ENCODE measurements at places on chromosomes 1 and 21.

DNA sequence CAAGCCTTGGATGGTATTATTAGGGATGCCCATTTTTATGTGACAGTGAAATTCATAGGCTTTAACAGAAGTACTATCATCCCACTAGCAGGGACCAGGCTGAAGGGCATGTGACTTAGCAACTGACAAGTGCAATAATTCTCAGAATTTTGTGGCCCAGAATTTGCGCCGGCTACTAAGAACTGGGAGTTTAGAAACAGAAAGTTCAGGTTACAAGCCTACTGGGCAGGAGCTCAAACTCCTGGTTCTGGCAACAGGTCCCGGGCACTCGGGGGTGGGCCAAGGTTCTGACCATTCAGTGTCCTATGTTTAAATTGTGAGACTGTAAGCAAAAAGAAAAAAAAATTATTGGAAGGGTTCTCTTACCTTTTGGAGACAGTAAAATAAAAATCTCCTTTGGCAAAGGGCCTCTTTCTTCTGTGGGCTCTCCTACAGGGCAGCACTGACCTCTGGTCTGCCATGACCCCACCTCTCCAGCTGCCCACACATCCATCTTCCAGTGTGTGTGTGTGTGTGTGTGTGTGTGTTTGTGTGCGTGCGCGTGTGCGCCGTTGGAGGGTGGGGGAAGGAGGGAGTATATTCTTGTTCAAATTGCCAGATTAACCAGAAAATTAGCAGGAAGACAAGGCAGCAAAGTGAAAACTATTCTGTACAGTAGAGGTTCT lies 26.1 kb downstream of the IRF2BP2 start:
- no peak for DNase-seq

GRCh38 chr1:109307274-109308021 lies 637 bp upstream of the MYBPHL start:
- DNase-seq = no peak

- no peak for DNase-seq
These were observed 136.0 kb upstream of the CYYR1 start for GRCh38 chr21:26709090-26709489.

- DNase-seq = no peak
These were observed 19.8 kb downstream of the SLC37A1 start for GRCh38 chr21:42533306-42533962.

DNA sequence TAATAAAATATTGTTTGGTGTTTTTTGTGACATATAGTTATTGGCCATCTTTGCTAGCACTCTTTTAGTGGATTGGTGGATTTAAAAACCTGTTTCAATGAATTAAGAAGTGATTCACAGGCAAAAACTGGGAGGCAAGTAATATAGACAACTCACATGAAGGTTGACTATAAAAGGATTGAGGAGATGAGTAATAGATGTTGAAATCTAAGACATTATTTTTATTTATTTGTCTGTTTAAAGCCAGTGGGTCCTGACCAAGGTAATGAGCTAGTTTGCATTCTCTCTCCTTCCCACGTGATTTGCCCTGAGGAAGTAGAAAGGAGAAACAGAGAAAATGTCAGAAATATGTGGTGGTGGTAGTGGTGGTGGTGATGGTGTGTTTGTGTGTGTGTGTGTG lies 351.5 kb upstream of the ZP4 start:
- no peak for DNase-seq

GRCh38 chr1:156639601-156640101 lies 2.3 kb upstream of the BCAN start:
- no peak for DNase-seq

DNA sequence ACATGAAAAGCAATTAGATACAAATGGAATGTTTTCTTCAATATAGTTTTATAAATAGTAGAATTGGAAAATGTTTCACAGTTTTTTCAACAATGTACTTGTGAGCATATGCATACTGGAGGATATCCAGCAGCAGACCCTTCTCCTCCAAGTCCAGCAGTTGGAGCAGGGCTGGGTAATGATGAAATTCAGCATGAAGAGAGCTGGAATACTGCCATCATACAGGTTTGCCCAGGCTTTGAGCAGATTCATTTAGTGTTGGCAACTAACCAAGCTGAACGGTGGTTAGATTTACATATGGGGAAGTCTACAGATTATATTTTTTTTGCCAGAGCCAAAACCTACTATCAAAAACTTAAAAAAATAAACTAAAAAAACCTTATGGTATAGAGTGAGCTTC lies 38.3 kb downstream of the WDR3 start:
- DNase-seq = no peak

GRCh38 chr1:41621256-41621655 lies 136.8 kb upstream of the EDN2 start:
- DNase-seq = no peak

DNA sequence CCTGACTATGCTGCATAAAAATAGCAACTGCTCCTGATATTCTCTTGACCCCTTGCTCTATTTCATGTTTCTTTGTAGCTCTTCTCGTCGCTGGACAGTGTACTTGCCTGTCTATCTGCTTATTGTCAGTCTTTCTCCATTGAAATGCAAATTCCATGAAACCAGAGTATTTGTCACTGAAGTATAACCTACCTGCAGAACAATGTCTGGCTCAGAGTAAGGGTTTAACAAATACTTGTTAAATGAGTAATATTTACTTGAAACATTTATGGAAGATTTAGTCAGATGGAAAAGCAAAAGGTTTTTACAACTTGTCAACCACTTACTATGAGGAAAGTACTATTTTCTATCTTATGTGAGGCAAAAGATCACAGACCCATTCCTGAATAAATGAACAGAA lies 19.9 kb upstream of the ERICH3 start:
- no peak for DNase-seq

DNA sequence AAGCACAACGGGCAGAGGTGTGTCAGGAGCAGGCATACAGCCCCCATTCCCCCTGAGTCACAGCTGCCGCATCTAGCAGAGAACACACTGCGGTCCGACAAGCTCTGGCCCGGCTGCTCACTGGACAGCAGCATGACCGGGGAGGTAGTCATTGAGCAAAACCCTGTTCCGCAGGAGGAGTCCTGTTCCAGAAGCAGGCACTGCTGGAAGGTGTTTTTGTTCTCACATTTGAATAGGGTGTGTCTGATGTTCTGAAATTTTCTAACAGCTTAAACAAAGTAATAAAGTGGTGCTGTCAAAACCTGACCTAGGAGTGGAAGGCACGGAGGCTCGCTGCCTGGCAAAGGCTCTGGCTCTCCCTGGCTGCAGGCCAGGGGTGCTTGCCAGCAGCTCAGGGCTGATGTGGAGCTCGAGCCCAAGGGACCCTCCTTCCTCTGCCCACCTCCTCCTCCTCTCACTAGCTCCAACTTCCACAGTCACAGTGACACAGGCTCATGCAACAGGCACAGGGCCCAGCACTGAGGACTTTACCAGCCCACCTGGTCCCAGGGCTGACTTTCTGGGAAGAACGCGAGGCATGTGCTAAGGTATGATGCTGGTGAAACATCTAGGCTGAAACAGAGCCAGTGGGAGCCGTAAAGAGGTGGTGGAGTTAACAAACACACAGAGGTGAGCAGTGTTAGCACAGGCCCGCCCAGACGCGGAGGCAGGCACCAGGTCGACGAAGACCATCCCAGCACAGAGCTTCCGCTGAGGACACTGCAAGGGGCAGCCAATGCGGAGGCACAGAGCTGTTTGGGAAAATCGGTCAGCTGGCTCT lies 118.6 kb upstream of the IFFO2 start:
- DNase-seq = no peak

GRCh38 chr1:240947438-240948224 lies 335.7 kb upstream of the GREM2 start:
- no peak for DNase-seq

DNA sequence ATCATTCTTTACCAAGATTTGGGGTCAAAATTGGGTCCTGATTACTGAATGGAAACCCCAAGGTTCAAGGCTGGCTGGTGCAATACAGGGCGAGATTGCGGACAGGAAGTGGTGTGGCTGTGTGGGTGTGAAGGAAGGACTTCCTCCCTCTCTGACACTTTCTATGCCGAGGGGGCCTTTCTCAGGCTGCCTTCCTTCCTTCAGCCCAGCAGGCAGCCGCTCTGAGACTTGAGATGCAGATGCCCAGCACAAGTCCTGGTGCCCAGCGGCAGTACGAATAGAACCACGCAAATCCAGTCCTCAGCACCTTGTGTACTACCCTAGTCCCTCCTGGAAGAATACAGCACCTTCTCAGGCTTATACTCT lies 16.3 kb downstream of the BATF3 start:
- no peak for DNase-seq

DNA sequence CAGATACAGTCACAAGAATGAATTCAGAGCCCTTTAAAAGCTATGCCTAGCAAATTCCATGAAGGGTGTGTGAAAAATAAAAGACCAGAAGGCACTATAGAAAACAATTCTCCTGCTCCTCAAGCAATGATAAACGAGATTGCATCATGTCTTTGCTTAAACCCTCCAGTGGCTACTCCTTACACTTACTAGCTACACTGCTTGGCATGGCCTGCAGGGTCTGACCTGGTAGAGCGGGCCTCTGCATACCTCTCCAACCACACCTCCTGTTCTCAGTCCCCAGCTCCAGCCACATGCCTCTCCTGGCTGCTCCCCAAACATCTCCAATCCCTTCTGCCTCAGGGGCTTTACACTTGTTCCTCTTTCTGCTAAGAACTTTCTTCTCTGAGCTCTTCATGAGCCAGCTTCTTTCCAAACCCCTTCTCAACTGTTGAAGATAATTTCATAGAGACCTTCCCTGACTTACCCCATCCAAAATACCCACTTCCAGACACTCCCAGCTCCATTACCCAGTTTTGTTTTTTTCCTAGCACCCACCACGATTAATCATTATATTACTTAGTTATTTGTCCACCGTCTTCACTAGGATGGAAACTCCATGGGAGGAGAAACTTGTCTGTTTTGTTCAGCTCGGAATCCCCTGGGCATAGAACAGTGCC lies 11.2 kb upstream of the CREG1 start:
- no peak for DNase-seq

DNA sequence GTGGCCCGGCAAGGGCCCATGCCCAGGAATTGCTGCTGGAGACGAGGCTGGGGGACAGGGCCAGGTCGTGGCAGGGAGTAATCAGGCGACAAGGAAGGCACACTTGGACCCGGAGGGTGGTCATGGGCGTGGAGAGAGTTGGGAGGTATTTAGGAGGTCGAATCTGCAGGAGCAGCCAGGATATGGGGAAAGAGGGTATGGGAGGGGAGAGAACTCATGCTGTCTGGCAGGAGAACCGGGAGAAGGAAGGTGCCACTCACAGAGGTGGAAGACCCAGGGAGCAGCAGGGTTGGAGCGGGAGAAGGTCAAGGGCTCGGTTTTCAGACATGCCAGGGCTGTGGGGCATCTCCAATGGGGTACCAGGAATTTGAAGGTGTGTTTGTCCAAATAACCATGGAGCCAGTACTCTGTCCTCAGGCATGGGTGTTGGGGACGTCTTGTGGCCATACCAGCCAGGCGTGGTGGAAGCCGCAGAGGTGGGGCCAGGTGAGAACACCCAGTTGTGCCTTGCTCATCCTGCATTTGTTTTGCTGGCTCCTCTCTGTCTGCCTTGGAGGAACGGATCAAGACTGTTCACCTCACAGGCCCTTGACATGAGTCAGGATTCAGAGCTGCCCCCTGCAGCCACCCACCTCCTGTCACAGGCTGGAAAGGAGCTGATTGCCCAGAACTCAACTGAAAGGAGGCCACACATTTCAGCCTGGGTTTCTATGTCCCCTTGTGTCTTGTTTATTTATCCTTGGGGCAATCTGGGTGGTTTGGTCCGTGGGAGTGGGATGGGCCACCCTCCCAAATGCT lies 111.6 kb downstream of the SPSB1 start:
- DNase-seq = no peak

GRCh38 chr1:235938709-235939479 lies 72.2 kb upstream of the LYST start:
- DNase-seq = no peak

DNA sequence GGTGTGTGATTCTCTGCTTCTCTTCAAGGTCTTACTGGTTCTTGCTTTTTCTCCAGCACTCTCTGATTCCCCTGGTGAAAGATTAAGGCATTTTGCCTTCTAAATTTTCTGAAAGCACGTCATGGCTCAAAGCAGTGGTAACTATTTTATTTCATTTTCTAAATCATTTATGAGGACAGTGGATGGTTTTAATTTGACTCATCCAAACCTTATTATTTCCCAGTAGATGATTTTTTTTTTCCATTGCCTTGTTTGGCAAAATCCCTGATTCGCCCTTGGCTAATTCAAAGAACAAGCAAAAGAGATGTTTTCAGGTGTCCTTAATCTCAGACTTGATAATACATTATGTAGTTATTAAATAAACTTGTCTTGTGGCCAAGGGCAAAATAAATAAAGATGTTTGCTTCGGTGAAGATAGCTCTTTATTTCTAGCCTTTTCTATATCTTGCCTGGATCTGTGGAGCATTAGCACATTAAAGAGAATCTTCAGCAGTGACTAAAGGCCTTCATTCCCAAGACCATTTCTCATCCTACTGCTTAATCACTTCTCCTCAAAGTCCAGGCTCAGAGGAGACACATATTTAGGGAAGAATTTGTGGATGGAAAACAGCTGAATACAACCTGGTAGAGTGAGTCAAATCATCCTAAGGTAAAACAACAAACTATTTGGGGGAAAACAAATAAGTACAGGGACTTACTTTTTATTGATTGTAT lies 359.8 kb downstream of the DUSP10 start:
- no peak for DNase-seq

GRCh38 chr1:4106731-4107130 lies 206.7 kb upstream of the C1orf174 start:
- no peak for DNase-seq

DNA sequence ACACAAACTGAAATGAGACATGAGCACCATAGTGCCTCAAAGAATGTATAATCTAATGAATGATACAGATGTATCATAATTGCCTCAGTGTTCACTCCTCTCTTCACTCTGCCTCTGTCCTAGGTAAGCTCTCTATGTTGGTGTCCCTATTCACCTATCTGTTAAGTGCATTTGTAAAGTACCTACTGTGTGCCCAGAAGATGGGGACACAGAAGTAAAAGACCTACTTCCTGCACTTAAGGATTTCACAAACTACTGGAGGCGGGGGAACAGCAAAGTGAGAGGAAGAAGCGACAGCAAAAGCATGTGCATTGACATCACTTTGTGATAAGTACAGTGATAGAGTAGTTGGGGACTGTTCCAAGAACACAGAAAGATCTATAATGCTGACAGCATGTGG lies 18.1 kb downstream of the RD3 start:
- no peak for DNase-seq

- no peak for DNase-seq
These were observed 361.1 kb downstream of the TGFB2 start for GRCh38 chr1:218705911-218706893.

DNA sequence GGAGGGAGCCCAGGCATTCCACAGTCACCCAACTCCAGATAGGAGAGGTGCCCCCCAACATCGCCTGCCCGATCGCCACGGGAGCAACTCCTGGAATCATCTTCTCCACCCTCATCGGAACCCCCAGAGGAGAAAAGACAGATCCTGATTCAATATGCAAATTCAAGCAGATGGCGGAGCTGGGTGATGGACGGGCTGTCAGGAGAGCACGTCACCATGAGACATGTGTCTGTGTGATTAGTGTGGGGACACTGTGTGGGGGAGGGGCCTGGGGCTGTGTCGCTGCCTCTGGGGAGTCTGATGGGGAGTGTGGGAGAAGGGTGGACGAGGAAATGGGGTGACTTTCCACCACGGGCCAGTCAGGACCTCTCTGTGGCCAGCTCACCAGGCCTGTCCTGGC lies 90.2 kb upstream of the CSF3R start:
- DNase-seq = no peak
